T-helper 17 cell (primary cell): ENCODE measurements at places on chromosomes 5 and 9. TPM values are rescaled to one million over a fixed set of nuclear protein-coding genes. Genes with fewer than 3 reads are reported as not detected.

C5orf58 gene
- not detected for total RNA-seq

ENC1 gene
- total RNA-seq: 0.89 TPM

MCTP1 gene
- 14.8 TPM for total RNA-seq

PCAT7 gene
- not detected for total RNA-seq

MCC gene
- 2.2 TPM for total RNA-seq

PAEP gene
- not detected for total RNA-seq

ENTPD8 gene
- not detected for total RNA-seq

TXNDC8 gene
- total RNA-seq: not detected

SLC6A19 gene
- total RNA-seq: not detected

AKNA gene
- 323 TPM for total RNA-seq

PCDHA1 gene
- total RNA-seq: not detected

CCDC152 gene
- 2.2 TPM for total RNA-seq

PCDHGB7 gene
- not detected for total RNA-seq

GLDC gene
- total RNA-seq: not detected

ZNF454 gene
- not detected for total RNA-seq

SPATA6L gene
- total RNA-seq: 9.2 TPM

DNAI1 gene
- not detected for total RNA-seq

PGM5 gene
- total RNA-seq: 0.40 TPM
